ENCODE measurements at places on chromosomes 16 and 17.

- peaks cover 20% of the 10 kb centered on the region for H3K4me1 ChIP-seq
- H3K36me3 ChIP-seq, result peaks cover 36% of the 10 kb centered on the region
- H3K27me3 ChIP-seq, result no peaks in the 10 kb centered on the region
- no peak for DNase-seq
- no peak overlapping the region for H3K27ac ChIP-seq
Measured at GRCh38 chr16:67939507-67940445, 3.1 kb upstream of the PSMB10 start.

DNA sequence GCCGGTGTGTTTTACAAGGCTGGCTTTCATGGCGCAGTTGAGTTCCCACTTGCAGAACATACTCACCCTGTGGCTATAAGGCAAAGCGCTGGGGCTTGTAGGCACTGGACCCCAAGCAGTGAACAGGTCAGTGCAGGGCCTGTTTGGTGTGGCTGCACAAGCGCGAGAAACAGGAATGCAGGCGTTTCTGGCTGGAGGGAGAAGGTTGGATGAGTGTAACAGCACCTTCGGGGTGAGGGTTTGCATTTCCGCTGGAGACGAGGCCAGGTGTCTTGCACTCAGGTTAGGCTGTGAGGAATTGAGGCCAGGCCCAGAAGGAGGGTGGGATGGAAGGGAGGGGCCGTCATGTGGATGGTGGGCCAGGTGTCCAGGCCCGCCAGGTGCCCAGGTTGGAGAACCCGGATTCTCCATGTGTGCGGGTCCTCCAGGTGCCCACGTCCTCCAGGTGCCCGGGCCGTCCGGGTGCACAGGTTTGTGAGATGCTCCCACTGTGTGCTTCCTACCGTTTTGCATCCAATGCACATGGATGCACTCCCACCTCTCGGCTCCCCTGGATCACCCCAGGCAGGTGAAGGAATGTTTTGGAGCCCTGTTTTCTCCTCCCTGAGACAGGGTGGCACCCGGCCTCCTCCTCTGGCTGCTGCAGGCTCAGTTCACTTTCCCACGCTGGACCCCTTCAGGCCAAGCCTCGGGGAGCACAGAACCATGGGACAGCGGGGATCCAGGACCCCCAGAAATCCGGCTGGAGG lies 46.0 kb downstream of the SLC7A5 start:
- no peaks in the 10 kb centered on the region for H3K36me3 ChIP-seq
- H3K4me1 ChIP-seq, result no peaks in the 10 kb centered on the region
- DNase-seq, result no peak

- H3K27ac ChIP-seq, result peak overlapping the region; percentile 3
- H3K27me3 ChIP-seq, result no peaks in the 10 kb centered on the region
- H3K4me1 ChIP-seq, result no peaks in the 10 kb centered on the region
- peak; percentile 35 for DNase-seq
- peak overlapping the region; percentile 94 for H3K4me3 ChIP-seq
- H3K36me3 ChIP-seq, result peaks cover 30% of the 10 kb centered on the region
Measured at GRCh38 chr17:81509207-81509971, 3.2 kb downstream of the ACTG1 start.

- H3K27me3 ChIP-seq, result peaks cover 16% of the 10 kb centered on the region
- H3K4me1 ChIP-seq, result peaks cover 10% of the 10 kb centered on the region
- H3K27ac ChIP-seq, result no peak overlapping the region
- no peak for DNase-seq
- H3K4me3 ChIP-seq, result no peak overlapping the region
Measured at GRCh38 chr16:81729451-81729850, 49.6 kb upstream of the PLCG2 start.
